Activated CD8-positive, alpha-beta T cell treated with anti-CD3 and anti-CD28 coated beads, Interleukin-2, amount 10 ng/mL, durations not matched to agents 7 days and 5 days (primary cell): ENCODE measurements at places on chromosomes 5 and 9. TPM values are rescaled to one million over a fixed set of nuclear protein-coding genes. Genes with fewer than 3 reads are reported as not detected.

The MLANA gene
- not detected for total RNA-seq

The NNT gene
- 104 TPM for total RNA-seq

The CKMT2 gene
- not detected for total RNA-seq

The C5 gene
- total RNA-seq, result 1.3 TPM

The SLC22A4 gene
- not detected for total RNA-seq

The CENPK gene
- total RNA-seq, result 97.8 TPM

The FOXD4L5 gene
- 0.23 TPM for total RNA-seq

The CER1 gene
- not detected for total RNA-seq

The RHOBTB3 gene
- total RNA-seq, result 0.21 TPM

The PLAC8L1 gene
- total RNA-seq, result 0.42 TPM

The INIP gene
- 32.1 TPM for total RNA-seq

The NR2F1 gene
- not detected for total RNA-seq

The PAX5 gene
- total RNA-seq, result 0.34 TPM

The NSG2 gene
- not detected for total RNA-seq

The CCL19 gene
- total RNA-seq, result not detected

The ERBIN gene
- total RNA-seq, result 46.9 TPM

The SURF2 gene
- 20.7 TPM for total RNA-seq

- no peaks in the 10 kb centered on the region for H3K36me3 ChIP-seq
- no peaks in the 10 kb centered on the region for H3K4me1 ChIP-seq
- H3K27me3 ChIP-seq, result no peaks in the 10 kb centered on the region
- DNase-seq, result no peak
Measured at GRCh38 chr5:35345222-35345621, 114.9 kb upstream of the PRLR start.

- DNase-seq, result no peak
- H3K36me3 ChIP-seq, result no peaks in the 10 kb centered on the region
- H3K27me3 ChIP-seq, result no peaks in the 10 kb centered on the region
- H3K4me3 ChIP-seq, result no peak overlapping the region
Measured at GRCh38 chr5:24862117-24862516, 217.3 kb upstream of the CDH10 start.

- H3K4me3 ChIP-seq, result no peak overlapping the region
- H3K4me1 ChIP-seq, result peaks cover 3% of the 10 kb centered on the region
- H3K27ac ChIP-seq, result no peak overlapping the region
- no peak for DNase-seq
- H3K27me3 ChIP-seq, result no peaks in the 10 kb centered on the region
Measured at GRCh38 chr9:131382850-131383729, 10.8 kb upstream of the PRRC2B start.

GRCh38 chr5:126395198-126395597 is 28.0 kb upstream of the GRAMD2B start:
- H3K36me3 ChIP-seq, result no peaks in the 10 kb centered on the region
- H3K4me1 ChIP-seq, result no peaks in the 10 kb centered on the region
- no peak for DNase-seq
- H3K27ac ChIP-seq, result no peak overlapping the region
- no peak overlapping the region for H3K4me3 ChIP-seq

- H3K36me3 ChIP-seq, result no peaks in the 10 kb centered on the region
- no peaks in the 10 kb centered on the region for H3K4me1 ChIP-seq
- no peak for DNase-seq
- H3K27me3 ChIP-seq, result no peaks in the 10 kb centered on the region
- H3K27ac ChIP-seq, result no peak overlapping the region
- H3K4me3 ChIP-seq, result no peak overlapping the region
Measured at GRCh38 chr9:102631559-102631958, 363.6 kb upstream of the CYLC2 start.

- H3K4me3 ChIP-seq, result no peak overlapping the region
- no peak overlapping the region for H3K27ac ChIP-seq
- H3K4me1 ChIP-seq, result no peaks in the 10 kb centered on the region
- peaks cover 5% of the 10 kb centered on the region for H3K27me3 ChIP-seq
- peak; percentile 53 for DNase-seq
Measured at GRCh38 chr9:4678679-4679267, 596 bp upstream of the CDC37L1 start.

DNA sequence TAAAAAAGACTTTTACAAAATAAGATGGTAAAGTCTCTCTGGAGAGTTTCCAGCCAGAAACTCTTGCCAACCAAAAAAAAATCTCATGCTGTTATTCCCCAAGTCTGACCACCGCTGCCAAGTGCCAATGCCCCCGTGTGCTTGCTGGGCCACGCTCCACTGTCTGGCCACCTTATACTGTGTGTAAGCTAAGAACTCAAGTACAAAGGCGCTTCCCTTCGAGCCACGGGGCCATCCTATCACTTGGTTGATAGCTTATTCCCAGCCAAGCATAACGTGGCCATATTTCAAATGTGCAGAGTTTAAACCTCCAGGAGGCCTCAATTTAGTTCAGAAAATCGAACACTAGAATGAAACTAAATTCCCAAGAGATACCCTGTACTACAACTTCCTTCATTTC is 36.0 kb downstream of the ROR2 start:
- H3K27me3 ChIP-seq, result peaks cover 24% of the 10 kb centered on the region
- H3K4me1 ChIP-seq, result peaks cover 2% of the 10 kb centered on the region
- H3K4me3 ChIP-seq, result no peak overlapping the region
- no peaks in the 10 kb centered on the region for H3K36me3 ChIP-seq

- DNase-seq, result no peak
- H3K4me1 ChIP-seq, result peaks cover 38% of the 10 kb centered on the region
- H3K4me3 ChIP-seq, result no peak overlapping the region
- no peaks in the 10 kb centered on the region for H3K27me3 ChIP-seq
- no peaks in the 10 kb centered on the region for H3K36me3 ChIP-seq
Measured at GRCh38 chr5:80967500-80968181, 7.5 kb downstream of the RASGRF2 start.

DNA sequence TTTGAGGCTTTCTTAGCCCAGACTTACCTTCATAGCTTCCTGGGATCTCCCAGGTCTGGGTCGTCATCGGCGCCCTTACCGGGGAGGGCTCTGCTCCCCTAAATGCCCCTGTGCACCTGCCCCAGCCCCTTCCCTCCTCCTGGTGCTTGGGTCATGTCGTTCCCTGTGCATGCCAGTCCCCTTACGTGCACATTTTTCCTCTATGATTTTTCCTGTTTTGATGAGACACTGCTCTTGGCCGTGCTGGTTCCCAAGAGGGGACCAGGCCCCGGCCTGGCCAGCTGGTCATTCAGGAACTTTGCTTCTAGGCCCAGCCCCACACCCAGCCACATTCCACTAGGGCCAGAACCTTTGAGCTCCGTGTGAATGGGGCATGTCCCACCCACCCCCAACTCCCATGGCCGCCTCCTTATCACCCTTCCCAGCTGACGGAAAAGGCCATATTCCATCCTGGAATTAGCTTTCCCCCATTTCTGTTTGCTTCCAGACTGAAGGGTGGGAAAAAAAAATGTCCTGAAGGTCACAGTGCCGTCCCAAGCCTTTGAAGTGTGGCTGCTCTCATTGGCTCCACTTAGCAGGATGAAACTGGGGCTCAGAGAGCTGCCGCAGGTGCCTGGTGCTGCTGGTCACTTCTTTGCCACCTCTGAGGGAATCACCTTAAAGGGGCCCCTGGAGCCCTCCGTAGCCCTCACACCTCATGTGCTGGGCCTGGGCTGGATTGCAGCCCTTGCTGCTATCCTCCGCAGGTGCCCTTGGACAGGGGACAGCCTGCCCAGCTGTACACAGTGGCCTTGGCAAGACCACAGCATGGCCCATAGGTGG is 25.1 kb downstream of the ERGIC1 start:
- no peak overlapping the region for H3K4me3 ChIP-seq
- H3K4me1 ChIP-seq, result peaks cover 21% of the 10 kb centered on the region
- H3K36me3 ChIP-seq, result no peaks in the 10 kb centered on the region
- DNase-seq, result no peak
- H3K27me3 ChIP-seq, result no peaks in the 10 kb centered on the region
- no peak overlapping the region for H3K27ac ChIP-seq

- H3K27ac ChIP-seq, result no peak overlapping the region
- H3K36me3 ChIP-seq, result no peaks in the 10 kb centered on the region
- H3K27me3 ChIP-seq, result no peaks in the 10 kb centered on the region
Measured at GRCh38 chr5:95779611-95780010, 42.9 kb downstream of the GLRX start.

DNA sequence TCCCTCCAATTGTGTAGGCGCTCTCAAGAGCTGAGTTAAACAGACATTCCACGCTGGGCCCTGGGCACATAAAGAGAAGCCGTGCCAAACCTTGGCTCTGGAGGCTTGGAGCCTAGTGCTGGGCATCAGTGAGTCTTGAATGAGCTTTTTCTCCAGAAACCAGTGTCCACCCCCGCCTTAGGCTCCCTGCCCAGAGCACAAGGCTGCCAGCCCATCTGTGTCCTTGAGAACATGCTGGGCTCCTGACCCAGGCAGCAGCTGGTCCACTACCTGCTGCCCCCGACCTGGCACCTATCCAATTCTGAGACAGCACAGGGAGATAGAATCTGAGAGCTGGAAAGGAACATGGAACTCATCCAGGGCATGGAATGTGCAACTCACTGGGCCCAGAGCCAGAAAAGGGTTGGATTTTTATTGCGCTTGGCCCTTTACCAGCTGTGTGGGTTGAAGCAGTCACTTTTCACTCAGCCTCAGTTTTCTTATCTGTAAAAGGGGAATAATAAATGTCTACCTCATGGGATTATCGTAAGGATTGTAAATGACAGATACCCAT is 92.4 kb upstream of the CPLX2 start:
- H3K27ac ChIP-seq, result no peak overlapping the region
- H3K4me1 ChIP-seq, result no peaks in the 10 kb centered on the region
- H3K36me3 ChIP-seq, result no peaks in the 10 kb centered on the region
- H3K27me3 ChIP-seq, result peaks cover 25% of the 10 kb centered on the region

- DNase-seq, result no peak
- H3K4me3 ChIP-seq, result no peak overlapping the region
- no peak overlapping the region for H3K27ac ChIP-seq
- peaks cover 3% of the 10 kb centered on the region for H3K27me3 ChIP-seq
- no peaks in the 10 kb centered on the region for H3K4me1 ChIP-seq
Measured at GRCh38 chr9:14529054-14529453, 164.2 kb downstream of the ZDHHC21 start.

- no peak for DNase-seq
- H3K27me3 ChIP-seq, result no peaks in the 10 kb centered on the region
- H3K36me3 ChIP-seq, result no peaks in the 10 kb centered on the region
- H3K27ac ChIP-seq, result no peak overlapping the region
- H3K4me3 ChIP-seq, result no peak overlapping the region
Measured at GRCh38 chr9:22413884-22414283, 32.7 kb upstream of the DMRTA1 start.

- no peaks in the 10 kb centered on the region for H3K4me1 ChIP-seq
- H3K36me3 ChIP-seq, result no peaks in the 10 kb centered on the region
- DNase-seq, result no peak
- no peak overlapping the region for H3K4me3 ChIP-seq
- H3K27ac ChIP-seq, result no peak overlapping the region
- H3K27me3 ChIP-seq, result peaks cover 1% of the 10 kb centered on the region
Measured at GRCh38 chr5:82993416-82993815, 83.8 kb downstream of the TMEM167A start.

GRCh38 chr5:167339205-167339604 is 952.2 kb upstream of the WWC1 start:
- H3K36me3 ChIP-seq, result no peaks in the 10 kb centered on the region
- H3K4me3 ChIP-seq, result no peak overlapping the region
- no peak overlapping the region for H3K27ac ChIP-seq
- no peaks in the 10 kb centered on the region for H3K27me3 ChIP-seq

GRCh38 chr5:1013238-1013947 is 4.8 kb downstream of the NKD2 start:
- H3K4me3 ChIP-seq, result no peak overlapping the region
- peaks cover 10% of the 10 kb centered on the region for H3K4me1 ChIP-seq
- no peak overlapping the region for H3K27ac ChIP-seq
- peaks cover 10% of the 10 kb centered on the region for H3K27me3 ChIP-seq

- H3K4me3 ChIP-seq, result no peak overlapping the region
- no peaks in the 10 kb centered on the region for H3K27me3 ChIP-seq
- H3K36me3 ChIP-seq, result no peaks in the 10 kb centered on the region
- DNase-seq, result no peak
Measured at GRCh38 chr5:42641336-42642005, 115.1 kb upstream of the CCDC152 start.
